Type B pancreatic cell (in vitro differentiated cells): ENCODE measurements at places on chromosomes 1 and 21. TPM values are rescaled to one million over a fixed set of nuclear protein-coding genes. Genes with fewer than 3 reads are reported as not detected.

- DNase-seq, result no peak
These were observed 332.9 kb downstream of the BARHL2 start for GRCh38 chr1:90384193-90384592.

GRCh38 chr1:115912116-115912515, 64.2 kb upstream of the SLC22A15 start:
- no peak for DNase-seq

DNA sequence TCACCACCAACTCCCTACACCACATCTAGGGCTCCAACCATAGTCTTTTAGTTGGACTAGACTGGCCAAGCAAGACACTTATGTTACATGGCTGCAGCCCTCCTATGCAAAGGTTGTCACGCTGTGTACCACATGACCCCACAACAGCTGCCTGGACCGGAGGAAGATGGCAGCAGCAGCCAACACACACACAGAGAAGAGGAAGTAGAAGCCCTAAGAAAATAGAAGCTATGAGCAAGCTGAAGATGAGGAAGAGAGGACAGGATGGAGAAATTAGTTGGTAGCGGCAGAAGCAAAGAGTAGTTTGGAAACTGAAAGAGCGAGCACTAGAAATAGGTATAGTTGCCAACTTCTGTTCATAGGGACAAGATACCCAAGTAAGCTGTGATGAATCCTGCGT, 60.8 kb upstream of the RALGPS2 start:
- DNase-seq, result no peak

- DNase-seq, result no peak
These were observed 35.9 kb downstream of the BCL9 start for GRCh38 chr1:147577033-147577773.

- DNase-seq, result no peak
These were observed 288.2 kb upstream of the VAMP3 start for GRCh38 chr1:7482772-7483495.

- no peak for DNase-seq
These were observed 34.9 kb downstream of the FAM151A start for GRCh38 chr1:54588377-54588776.

GRCh38 chr1:231172411-231172810, 10.6 kb downstream of the TRIM67 start:
- DNase-seq, result no peak

DNA sequence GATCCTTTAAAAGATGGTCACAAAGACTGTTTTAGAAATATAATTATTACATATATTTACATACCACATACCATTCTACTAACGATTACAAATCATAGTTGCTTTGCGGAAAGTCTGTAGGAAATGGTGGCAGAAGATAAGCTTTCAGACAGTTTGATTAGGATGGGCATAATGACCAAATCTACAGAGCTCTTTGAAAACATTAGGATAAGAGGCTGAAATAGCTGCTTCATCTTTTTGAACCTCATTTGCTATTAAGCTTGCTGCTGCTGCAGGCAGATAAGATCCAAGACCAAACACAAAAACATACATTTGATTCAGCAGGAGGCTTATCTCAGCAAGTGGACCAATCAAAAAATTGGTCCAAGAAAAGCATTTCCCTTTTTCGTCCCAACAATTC, 47.1 kb downstream of the DDAH1 start:
- no peak for DNase-seq

- DNase-seq, result no peak
These were observed 25.5 kb downstream of the IFNGR2 start for GRCh38 chr21:33428669-33429068.

- DNase-seq, result no peak
These were observed 197.5 kb downstream of the ZNF326 start for GRCh38 chr1:90192408-90192807.

GRCh38 chr1:22262583-22262982, 119.7 kb upstream of the WNT4 start:
- no peak for DNase-seq

DNA sequence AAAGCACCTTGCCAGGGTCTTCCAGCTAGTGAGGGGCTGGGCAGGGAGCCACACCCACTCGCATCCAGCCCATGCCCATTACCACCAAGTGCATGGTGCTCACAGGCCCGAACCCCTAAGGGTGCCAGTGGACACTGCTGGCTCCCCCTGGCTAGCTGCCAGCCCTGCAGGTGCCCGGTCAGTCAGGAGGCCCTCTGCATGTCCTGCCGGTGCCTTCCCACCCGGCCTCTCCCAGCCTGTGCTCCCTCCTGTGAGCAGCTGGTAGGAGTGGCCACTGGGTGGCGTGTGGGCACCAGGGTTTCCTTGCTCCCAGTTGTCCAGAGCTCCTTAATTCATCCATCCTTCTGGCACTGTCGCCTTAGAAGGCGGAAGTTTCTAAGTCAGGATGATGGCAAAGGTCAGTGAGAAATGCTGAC, 33.4 kb downstream of the QSOX1 start:
- no peak for DNase-seq

DNA sequence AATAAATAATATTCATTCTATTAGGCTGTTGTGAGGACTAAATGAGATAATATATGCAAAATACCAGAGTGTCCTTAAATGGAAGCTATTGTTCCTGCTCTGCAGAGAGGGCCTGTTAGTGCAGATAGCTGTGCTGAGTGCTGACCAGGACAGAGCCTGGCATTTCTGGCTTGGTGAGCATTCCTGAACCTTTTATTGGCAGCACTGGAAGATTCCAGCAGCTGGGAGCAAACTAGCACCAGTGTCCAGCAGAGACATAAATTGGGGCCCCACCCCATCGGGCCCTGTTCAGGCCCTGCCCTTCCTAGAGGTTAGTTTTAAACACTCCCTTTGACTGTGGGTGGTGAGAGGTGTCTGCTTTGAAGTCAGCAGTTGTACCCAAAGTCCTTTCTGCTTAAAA, 85.9 kb upstream of the GADD45A start:
- DNase-seq, result no peak

DNA sequence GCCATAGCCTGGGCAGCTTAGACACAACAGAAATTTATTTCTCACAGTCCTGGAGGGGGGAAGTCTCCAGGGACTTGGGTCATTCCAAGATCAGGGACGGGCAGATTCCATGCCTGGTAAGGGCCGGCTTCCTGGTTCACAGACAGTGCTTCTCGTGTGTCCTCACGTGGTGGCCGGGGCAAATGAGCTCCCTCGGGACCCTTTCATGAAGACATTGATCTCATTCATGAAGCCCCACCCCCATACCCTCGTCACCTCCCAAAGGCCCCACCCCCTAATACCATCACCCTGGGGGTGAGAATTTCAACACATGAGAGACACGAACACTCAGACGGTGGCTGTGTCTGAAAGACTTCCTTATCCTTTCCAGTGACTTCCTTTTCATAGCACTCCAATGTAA, 51.5 kb downstream of the ACOT7 start:
- no peak for DNase-seq

DNA sequence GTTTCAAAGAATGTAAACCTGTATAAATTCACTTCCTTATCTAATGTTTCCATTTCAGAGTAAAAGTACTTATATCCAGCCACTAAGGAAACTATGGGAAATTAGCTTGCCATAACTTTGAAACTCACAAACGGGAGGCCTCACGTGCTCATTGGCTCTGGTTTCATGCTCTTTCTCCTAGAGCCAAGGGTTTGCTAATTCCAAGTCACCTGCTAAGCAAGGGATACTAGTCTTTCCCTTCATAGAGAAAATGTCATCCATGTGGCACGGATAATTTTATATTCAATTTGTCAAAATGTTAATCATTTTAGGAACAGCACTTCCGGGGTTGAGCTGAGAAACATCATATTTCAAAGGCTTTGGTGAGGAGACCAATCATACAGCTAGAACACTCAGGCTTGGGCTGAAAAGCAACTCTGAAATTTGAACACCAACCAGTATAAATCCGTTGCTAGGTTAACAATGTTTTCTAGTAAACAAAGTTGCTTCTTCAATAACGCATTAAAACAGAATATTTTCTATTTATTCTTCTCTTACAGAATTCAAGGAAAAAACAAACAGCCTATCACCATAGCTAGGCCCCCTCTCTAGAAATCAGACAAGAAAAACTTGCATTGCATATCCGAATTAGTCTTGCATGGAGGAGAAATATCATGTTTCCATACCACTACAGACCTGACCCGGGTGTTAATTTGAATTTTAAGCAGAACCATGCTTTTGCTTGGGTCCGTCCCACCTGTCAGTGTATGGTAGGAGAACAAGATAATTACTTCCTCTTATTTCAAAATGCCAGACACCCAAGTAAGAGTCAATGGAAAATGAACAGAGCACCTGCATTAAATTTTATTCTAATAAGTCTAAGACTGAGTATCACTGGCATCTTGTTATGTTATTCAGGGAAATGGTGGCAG, 196.1 kb upstream of the ESRRG start:
- DNase-seq, result no peak

DNA sequence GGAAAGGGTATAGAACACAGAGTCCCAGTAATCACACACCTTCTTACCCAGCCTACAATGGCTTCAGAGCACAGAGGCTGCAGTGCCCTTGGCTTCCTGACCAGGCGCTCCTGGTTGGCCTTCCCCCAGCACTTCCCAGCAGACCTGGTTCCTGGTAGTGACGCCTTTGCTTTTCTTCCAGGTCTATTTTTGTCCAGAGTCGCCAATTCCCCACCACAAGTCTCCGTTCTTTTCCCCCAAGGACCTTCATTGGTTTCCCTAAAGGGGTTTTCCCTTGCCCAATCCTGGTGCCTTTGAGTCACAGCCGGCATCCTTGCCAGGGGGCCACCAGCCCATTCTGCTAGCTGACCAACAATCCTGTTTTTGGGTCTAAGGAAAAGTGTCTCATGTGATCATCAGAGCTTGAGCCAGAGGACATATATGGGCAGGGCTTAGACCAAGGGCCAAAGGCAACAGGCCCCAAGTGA, 84.8 kb downstream of the KCNJ15 start:
- no peak for DNase-seq

DNA sequence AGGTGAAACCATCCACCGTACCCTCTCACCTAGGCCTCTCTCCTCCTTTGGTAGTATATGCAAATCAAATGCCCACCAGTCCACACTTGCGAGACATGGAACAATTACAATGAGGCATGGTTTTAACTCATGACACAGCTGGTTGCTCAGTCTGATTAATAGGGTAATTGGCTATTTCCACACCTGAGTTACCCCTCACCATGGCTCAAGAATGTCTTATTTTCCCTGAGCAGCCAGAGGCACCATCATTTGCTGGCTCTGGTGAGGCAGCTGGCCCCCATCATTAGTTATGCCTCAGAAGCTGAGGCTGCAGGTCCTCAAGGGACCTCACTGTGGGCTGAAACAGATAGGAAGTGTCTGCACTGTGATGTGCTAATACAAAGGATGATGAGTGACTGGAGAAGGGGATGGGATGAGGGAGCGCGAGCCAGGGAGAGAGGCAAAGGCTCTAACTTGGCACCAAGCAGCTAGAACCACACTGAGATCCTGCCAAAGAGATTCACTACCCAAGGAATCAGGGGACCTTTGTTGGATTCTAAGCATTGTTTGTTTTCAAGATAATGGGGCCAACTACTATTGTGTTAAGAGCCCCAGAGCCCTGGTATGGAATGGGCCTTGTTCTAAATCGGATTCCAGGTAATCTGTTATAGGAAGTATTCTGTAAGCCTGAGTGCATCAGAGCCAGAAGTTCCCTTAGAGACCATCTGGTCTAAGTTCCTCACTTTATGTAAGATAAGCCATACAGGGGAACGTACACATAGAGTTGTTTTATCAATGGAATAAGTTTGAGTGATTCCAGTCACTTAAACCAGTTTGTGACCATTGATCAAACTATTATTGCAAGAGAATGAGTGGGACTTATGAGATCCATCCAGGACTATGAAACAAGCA, 80.0 kb upstream of the CNTN2 start:
- no peak for DNase-seq

- no peak for DNase-seq
These were observed 24.7 kb upstream of the LAMC2 start for GRCh38 chr1:183161391-183161790.

DNA sequence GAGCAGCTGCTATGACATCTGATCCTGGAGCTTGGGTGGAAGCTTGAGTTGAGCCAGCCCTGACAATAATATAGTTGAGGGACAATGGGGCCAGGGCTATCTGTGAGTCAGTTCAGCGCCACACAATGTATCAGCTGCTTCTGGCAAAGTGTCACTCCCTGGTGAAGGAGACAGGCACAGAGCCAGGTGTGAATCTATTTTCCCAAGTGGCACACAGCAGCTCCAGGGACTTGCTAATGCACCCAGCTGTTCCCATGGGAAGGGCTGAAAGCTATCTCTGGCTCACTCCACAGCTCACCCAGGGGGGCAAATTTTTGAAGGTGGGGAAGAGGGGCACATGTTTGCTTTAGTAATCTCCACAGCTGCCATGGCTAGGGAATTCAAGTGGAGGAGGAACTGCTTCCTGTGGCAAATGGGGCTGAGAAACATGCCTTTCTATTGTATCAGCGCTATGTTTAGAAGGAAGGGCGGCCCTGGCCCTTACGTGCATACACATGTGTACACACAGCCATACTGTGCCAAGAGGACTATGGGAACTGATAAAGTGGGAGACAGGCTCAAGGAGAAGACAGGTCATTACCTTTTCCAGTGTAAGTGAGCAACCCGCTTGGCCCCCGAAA, 2.2 kb downstream of the CYB5R1 start:
- DNase-seq, result no peak

TRIM67 gene
- 0.65 and 2.1 TPM in 2 replicates for total RNA-seq

SMPDL3B gene
- 3.2 and 3.6 TPM in 2 replicates for total RNA-seq

RXFP4 gene
- total RNA-seq, result not detected in 2 replicates

NTPCR gene
- total RNA-seq, result 49.6 and 57.1 TPM in 2 replicates

GFI1 gene
- 0.10 and 0.17 TPM in 2 replicates for total RNA-seq
